EL (cell line): ENCODE measurements at places on chromosomes 12 and 14.

GRCh38 chr12:8960176-8960575 is 10.7 kb upstream of the M6PR start:
- DNase-seq = no peak

GRCh38 chr14:67746927-67747326 is 45.2 kb downstream of the RDH12 start:
- no peak for DNase-seq

DNA sequence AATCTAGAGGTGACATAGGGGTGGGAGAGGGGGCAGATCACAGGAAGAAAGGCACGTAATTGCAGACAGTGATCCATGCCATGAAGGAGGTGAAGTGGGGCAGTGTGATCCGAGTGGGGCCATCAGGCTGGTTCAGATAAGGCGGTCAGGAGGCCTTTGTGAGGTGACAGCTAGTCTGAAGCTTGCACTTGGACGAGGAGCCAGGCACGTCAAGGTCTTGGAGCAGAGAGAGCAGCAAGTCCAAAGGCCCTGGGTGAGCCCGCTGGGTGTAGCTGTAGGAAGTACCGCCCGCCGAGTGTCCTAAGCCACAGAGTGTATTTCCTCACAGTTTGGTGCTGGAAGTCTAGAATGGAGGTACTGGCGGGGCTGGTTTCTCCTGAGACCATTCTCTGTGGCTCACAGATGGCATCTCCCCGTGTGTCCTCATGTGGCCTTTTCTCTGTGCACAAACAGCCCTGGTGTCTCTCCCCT is 23.6 kb downstream of the RHOF start:
- no peak for DNase-seq

GRCh38 chr14:41285186-41285748 is 321.4 kb upstream of the LRFN5 start:
- DNase-seq = no peak

GRCh38 chr14:53409969-53410368 is 256.8 kb upstream of the DDHD1 start:
- DNase-seq = peak; percentile 81

DNA sequence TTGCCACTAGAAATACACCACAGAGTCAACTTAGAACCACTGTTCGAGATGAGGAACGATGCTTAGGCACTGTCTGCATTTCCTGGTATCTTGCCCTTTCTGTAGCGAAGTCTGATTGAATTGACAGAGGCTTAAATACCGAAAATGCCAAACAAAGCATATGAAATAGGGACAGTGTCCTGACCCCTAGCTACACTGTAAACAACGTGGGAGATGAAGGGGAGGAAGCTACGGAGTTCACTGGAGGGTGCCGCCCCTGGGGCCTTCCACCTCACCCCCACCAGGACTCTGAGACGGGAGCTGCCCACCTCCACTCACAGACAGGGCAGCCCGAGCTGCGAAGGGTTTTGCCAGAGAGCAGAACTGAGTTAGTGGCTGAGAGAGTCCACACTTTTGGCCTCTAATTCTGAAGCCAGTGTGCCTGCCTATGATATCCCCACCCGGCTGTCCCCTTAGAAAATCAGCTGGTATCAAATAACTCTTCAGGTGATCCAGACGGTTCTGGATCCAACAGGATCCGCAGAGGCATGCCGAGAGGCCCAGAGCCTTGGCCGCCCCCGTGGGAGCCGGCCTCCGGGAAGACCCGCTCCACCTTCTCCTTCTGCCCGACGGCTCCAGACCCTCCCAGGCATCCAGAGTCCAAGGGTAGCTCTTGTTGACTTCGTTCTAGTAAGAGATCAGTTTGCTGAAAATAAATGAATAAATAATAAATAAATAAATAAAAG is 230.7 kb upstream of the DIO3 start:
- no peak for DNase-seq

GRCh38 chr14:35274805-35275204 is 17.4 kb upstream of the PSMA6 start:
- no peak for DNase-seq

- no peak for DNase-seq
Observed at GRCh38 chr12:32034045-32034444, 72.6 kb upstream of the BICD1 start.

GRCh38 chr14:61192989-61193388 is 88.1 kb downstream of the TMEM30B start:
- peak; percentile 31 for DNase-seq

- no peak for DNase-seq
Observed at GRCh38 chr12:53051881-53052412, 2.1 kb downstream of the TNS2 start.

DNA sequence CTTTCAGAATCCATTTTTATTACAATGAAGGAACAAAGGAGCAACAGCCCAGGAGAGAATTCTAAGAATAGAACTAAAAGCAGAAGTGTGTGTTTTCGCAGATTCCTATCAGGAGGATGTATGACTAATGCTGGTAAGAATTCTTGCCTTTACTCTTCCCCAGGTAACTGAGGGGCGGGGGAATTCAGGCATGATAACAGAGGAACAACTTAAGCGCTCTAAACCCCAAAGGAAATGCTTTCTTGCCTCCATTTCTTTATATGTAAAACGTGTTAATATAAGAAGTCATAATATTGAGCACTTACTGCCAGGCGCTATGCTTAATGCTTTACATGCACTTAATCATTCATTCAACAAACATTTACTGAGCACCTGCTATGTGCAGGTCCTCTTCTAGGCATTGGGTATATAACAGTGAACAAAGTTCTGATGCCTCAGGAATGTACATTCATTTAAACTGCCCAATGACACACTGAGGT is 4.5 kb downstream of the HCAR1 start:
- no peak for DNase-seq

GRCh38 chr12:3273409-3273853 is 196.3 kb downstream of the TSPAN9 start:
- DNase-seq = peak; percentile 74

DNA sequence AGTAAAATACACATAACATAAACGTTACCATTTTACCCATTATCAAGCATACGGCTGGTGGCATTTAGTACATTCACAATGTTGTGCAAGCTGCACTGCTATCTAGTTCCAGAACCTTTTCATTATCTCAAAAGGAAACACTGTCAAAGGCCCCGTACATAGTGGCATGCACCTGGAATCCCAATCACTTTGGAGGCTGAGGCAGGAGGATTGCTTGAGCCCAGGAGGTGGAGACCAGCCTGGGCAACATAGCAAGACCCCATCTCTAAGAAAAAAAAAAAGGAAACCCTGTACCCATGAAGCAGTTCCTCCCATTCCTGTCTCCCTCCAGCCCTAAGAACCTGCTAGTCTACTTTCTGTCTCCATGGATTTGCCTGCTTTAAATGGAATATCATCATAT is 7.4 kb upstream of the HVCN1 start:
- DNase-seq = no peak

- no peak for DNase-seq
Observed at GRCh38 chr12:100114574-100114973, 28.1 kb downstream of the BLTP3B start.

- no peak for DNase-seq
Observed at GRCh38 chr12:25686351-25686750, 133.3 kb upstream of the LMNTD1 start.

GRCh38 chr12:72081777-72082176 is 143.1 kb downstream of the TPH2 start:
- no peak for DNase-seq

GRCh38 chr14:57212919-57213318 is 55.8 kb downstream of the EXOC5 start:
- no peak for DNase-seq

- DNase-seq = peak; percentile 49
Observed at GRCh38 chr12:21656905-21657325, 727 bp downstream of the LDHB start.

- no peak for DNase-seq
Observed at GRCh38 chr14:25953532-25954139, 644.2 kb downstream of the NOVA1 start.

DNA sequence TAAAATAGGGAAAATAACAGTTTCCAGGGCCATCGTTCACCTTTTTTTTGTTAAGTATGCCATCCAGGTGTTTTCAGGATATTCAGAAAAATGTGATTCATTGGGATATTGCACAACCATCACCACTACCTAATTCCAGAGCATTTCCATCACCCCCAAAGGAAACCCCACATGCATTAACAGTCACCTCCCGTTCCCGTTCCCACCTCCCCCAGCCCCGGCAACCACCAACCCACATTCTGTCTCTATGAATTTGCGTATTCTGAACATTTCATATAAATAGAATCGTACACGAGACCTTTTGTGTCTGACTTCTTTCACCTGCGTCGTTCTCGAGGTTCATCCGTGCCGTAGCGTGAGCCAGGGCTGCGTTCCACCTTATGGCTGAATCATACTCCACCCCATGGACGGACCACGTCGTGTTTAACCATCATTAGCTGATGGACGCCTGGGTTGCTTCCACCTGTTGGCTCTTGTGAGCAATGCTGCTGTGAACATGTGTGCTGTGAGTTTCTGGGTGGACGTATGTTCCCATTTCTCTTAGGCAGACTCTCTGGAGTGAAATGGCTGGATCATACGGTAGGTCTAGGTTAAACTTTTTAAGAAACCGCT is 51.0 kb upstream of the NCOR2 start:
- DNase-seq = no peak

- no peak for DNase-seq
Observed at GRCh38 chr12:113854385-113855142, 111.6 kb downstream of the RBM19 start.

DNA sequence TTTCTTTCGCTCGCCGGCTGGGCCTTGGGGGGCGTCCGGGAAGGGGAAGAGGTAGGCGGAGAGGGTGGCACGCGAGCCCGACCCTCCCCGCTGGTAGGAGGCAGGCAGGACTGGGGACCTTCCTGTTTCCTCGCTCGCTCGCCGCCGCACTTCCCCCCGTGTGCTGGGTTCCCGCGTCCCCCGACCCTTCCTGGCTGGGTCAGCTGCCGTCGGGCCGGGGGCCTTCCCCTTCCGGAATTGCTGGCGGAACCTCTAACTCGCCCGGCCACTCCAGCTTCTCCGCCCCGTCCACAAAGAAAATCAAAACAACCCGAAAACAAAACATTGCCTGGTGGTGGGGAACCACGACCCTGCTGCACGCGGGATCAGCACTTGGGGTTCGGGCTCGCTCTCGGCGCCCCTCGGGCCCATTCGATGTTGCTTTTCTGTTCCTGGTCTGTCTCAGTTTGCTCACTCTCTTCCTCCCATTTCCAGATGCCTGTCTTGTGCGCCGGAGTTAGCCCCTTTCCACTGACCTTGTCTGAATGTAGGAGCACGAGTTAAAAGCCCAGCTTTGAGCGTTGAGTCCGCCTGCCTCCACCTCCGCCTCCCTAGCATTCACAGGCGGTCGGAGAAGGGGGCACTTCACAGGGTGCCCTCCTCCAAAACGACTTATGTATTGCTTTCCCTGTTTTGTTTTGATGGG is 581 bp downstream of the PAPOLA start:
- DNase-seq = peak; percentile 46

DNA sequence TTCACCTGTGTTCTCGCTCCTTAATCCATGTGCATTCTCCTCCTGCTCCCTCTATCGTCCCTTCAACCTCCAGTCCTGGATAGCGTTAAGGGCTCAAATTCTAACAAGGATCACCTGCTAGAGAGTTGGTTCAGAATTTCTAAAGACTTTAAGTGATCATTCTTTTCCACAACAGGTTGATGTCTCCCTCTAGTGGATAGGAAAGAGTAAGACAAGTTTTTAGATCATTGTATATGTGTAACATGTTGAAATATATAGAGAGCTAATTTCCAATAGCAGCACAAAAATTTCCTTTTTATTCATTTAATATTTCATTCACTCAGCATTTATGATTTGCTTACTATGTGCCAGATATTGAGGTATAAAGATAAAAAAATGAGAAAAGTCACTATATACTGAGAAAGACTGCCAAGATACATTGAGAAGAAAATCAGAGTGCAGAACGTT is 9.3 kb upstream of the ESR2 start:
- peak; percentile 65 for DNase-seq
